ENCODE measurements at places on chromosomes 11 and 22.

DNA sequence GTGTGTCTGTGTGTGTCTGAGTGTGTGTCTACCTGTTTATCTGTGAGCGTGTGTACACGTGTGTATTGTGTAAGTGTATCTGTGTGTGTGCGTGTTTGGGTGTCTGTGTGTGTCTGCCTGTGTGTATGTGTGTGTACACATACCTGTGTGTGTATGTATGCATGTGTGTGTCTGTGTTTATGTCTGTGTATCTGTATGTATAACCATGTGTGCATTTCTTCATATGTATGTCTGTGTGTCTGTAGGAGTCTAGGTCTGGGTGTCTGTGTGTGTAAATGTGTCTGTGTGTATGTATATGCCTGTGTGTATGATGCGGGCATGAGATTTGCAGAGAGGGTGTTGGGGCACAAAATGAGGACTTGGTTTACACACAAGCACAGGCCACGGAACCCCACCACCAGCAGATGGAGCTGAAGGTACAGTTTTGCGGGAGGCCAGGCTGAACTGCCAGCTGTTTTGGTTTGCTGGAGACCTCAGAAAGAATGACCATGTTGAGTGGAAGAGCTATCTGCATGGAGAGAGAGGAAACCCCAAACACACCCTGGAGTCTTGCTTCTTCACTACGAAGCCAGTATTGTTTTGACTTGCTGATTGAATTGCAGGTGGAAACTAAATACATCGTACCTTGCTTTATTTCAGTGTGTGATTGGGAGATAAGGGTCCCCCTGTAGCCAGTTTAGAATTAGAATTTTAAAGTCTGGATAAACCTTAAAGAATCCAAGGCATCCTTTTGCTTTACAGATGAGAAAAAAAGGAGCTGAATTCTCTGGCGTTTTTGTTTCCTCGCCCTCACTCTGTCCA, 497.2 kb downstream of the NTM start:
- no peak for DNase-seq

GRCh38 chr11:111395749-111396148, 16.7 kb upstream of the POU2AF1 start:
- no peak for DNase-seq

GRCh38 chr22:36425977-36426523, 38.3 kb upstream of the MYH9 start:
- DNase-seq, result no peak

- DNase-seq, result no peak
Observed at GRCh38 chr22:39947220-39948216, 12.7 kb upstream of the TMA7B start.

- DNase-seq, result no peak
Observed at GRCh38 chr11:109936661-109937180, 156.5 kb upstream of the ZC3H12C start.

DNA sequence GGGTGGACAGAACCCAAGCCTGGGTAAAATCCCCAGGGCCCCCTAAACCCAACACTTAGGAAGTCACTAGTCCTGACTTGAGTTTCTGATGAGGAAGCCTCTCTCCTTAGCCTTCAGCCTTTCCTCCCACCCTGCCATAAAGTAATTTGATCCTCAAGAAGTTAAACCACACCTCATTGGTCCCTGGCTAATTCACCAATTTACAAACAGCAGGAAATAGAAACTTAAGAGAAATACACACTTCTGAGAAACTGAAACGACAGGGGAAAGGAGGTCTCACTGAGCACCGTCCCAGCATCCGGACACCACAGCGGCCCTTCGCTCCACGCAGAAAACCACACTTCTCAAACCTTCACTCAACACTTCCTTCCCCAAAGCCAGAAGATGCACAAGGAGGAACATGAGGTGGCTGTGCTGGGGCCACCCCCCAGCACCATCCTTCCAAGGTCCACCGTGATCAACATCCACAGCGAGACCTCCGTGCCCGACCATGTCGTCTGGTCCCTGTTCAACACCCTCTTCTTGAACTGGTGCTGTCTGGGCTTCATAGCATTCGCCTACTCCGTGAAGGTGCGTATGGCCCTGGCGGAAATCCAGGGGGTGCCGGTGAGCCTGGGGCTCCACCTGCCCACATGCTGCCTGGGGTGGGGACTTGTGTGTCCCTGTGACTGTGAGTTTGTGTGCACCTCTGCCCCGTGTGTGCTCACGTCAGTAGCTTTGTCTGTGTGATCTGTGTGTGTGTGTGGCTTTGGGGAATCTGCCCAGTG, at the start of gene IFITM1:
IFITM1 (plus strand) TSS at position 254 of the 767 bp plus-strand sequence; CDS start at position 385, 131 bp downstream.
- no peak for DNase-seq

DNA sequence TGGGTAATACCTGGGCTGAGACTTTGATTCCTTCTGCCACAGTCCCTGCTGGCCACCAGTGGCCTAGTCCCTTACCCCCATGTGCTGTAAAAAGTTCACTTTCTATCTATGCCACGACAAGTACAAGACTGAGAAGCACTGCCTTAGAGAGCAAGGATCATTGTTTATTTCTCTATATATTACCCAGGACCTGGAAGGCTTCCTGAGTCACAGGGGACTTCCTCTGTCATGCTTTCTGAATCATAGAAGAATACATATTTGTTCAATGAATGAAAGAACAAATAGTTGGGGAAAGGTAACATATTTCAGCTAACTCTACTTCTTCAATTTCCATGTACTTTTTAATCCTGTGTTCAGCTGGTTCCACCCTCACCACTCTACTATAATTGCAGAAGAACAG, 5.5 kb upstream of the SYT9 start:
- no peak for DNase-seq

DNA sequence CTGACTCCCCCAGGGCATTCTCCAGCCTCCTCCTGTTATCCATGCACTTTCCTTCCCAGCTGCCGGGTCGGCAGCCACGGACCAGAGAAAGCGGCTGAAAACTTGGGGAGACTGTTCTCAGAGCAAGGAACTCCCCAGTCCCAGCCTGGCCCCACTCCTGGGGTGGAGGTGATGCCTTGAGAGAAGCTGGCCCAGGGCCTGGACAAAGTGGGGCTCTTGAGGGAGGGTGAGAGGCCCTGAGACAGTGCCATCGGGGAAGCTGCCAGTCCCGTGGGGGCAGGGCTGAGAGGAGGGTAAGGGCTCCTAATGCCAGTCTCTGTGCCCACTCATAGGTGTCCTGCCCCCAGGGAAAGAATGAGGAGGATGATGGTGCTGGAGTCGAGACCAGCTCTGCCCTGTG, 53.8 kb downstream of the FLRT1 start:
- no peak for DNase-seq

DNA sequence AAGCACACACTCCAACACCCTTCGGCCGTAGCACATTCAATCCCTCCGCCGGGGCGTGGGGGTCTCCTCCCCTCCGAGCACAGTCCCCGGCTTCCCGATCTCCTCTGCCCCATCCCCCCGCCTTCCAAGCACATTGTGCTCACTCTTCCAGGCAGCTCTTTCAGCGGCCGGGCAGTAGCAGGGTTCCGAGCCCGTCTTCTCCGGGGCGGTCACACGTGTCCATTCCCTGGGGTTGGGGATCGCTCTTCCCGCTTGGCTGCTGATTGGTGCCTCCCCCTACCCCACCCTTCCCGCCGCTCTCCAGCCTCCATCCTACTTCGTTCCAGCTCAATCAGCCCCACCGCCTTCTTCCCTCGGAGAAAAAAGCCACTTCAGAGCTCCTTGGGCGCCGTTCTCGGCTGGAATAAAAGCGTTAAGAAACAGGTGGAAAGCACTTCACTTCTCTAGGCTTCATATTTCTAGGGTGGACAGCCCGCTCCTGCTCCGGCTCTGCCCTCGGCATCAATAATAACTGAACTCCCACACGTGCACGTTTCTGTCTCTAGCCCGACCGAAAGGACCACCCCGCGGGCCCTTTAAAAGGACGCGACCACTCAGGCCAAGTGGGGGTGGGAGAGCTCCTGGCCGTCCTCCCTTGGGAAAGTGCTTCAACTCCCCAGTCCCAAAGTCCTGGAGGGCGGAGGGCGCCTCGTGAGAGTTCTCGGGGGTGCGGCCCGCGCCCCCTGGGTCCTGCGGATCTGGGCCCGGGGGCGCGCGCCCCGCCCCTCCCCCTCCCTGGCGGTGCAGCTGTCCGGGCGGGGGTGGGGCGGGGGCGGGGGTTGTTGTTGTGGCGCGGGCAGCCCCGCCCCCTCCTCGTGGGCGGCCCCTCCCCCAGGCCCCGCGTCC, 464 bp upstream of the CECR2 start:
- DNase-seq, result no peak

- DNase-seq, result no peak
Observed at GRCh38 chr22:27851974-27852746, 50.6 kb upstream of the MN1 start.

GRCh38 chr22:40939202-40939601, 12.0 kb upstream of the RBX1 start:
- DNase-seq, result no peak

DNA sequence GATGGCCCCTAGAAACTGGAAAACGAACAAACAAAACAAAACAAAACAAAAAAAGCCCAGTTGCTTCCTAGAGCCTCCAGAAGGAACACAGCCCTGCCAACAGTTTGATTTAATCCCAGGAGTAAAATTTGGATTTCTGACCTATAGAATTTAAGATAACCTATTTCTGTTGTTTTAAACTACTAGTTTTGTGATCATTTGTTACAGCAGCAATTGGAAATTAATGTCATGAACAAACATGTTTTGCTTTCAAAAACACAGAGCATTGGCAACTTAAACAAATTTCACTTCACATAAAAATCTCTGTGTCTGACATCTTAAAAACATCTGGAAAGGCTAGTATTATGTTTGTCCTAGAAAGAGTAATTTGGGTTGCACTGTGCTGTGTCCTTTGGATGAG, 437.3 kb downstream of the METTL15 start:
- DNase-seq, result no peak

DNA sequence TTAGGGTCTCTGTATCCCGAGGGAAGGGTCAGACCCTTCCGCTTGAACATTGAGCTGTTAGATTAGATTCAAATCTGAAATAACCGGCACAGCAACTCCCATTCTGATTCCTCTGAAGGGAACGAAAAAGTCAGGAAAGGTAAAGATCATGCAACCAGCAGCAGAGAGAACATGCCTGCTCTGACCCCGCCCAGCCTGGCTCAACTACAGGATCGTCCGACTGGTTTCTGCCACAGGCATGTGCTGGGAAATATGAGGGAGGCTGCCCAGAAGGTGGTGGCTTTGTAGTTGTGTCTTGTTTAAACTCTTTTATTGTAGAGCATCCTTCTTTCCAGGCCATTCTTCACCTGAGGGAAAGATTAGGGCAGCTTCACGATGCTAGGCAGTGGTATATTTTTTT, 5.0 kb upstream of the MTNR1B start:
- no peak for DNase-seq

GRCh38 chr11:119509969-119510401, 87.0 kb upstream of the THY1 start:
- peak; percentile 17 for DNase-seq

GRCh38 chr11:75365711-75366181, 14.3 kb upstream of the ARRB1 start:
- no peak for DNase-seq

Measured in T-helper 1 cell (primary cell).